ENCODE measurements at places on chromosomes 12 and 14.

GRCh38 chr12:93813972-93814821 is 137.0 kb downstream of the CRADD start:
- DNase-seq = peak; percentile 36

GRCh38 chr12:15931590-15932053 is 20.5 kb downstream of the DERA start:
- no peak for DNase-seq

DNA sequence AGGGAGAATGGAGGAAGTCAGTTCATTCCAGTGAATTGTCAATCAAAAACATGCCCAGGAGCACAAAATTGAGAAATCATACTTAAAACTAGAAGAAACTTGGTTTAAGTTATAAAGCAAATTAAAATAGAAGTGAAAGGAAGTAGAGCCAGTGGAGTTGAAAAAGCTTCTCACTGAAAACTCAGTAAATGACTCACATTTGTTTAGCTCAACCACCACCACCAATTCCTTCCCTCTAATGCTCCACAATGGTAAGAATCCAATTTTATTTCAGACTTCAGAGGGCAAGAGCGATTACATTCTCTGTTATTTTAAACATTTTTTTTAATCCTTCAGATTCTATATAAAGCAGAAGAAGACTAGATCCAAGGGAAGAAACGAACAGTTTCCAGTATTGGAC is 19.4 kb downstream of the UTP20 start:
- no peak for DNase-seq

DNA sequence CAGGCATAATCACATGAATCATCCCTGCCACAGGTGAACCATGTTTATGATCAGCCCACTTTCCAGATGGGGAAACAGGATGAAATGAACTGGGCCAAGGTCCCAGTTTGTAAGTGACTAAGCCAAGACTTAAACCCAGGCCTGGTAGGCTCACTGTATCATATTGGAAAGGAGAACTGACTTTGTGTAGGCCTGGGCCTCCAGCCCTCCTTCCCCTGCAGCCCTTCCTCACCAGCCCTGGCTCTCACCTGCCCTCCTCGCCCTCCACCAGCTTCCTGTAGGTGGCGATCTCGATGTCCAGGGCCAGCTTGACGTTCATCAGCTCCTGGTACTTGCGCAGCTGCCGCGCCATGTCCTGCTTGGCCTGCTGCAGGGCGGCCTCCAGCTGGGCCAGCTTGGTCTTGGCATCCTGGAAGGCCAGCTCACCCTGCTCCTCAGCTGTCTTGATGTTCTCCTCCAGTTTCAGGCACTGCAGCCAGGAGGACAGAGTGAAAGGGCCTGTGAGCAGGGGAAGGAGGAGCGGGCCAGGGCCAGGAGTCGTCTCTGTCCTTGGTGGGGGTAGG is 19.8 kb downstream of the KRT80 start:
- no peak for DNase-seq

GRCh38 chr14:81192594-81192993 is 28.2 kb downstream of the GTF2A1 start:
- no peak for DNase-seq

DNA sequence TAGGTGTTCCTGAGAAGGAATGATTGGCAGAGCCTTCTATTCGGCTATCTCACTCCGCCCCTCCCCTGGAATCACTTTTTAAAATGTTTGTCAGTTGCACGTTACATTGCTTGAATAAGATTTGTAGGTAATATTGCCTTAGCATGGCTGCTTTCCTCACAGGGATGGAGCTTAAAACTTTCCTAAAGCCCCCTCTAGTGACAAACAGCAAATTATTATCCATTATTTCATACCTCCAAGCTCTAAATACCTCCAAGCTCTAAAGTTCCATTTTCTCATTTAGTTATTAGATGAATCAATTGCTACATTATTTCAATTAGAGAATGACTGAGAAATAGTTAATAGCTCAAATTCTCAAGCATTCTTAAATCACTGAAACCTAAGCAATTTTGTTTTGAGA is 5.1 kb upstream of the SPATA7 start:
- no peak for DNase-seq

GRCh38 chr12:110697236-110697635 is 8.3 kb upstream of the HVCN1 start:
- DNase-seq = no peak

All from NCI-H2029 treated with DMSO at 0.1 percent for 48 hours (cell line).